BJ (cell line): ENCODE measurements at places on chromosomes 11 and 22. TPM values are rescaled to one million over a fixed set of nuclear protein-coding genes. Genes with fewer than 3 reads are reported as not detected.

GRCh38 chr11:119983240-119983732 lies 154.6 kb downstream of the TRIM29 start:
- no peak for DNase-seq

GRCh38 chr11:69267395-69267805 lies 26.6 kb upstream of the MYEOV start:
- no peak for DNase-seq

DNA sequence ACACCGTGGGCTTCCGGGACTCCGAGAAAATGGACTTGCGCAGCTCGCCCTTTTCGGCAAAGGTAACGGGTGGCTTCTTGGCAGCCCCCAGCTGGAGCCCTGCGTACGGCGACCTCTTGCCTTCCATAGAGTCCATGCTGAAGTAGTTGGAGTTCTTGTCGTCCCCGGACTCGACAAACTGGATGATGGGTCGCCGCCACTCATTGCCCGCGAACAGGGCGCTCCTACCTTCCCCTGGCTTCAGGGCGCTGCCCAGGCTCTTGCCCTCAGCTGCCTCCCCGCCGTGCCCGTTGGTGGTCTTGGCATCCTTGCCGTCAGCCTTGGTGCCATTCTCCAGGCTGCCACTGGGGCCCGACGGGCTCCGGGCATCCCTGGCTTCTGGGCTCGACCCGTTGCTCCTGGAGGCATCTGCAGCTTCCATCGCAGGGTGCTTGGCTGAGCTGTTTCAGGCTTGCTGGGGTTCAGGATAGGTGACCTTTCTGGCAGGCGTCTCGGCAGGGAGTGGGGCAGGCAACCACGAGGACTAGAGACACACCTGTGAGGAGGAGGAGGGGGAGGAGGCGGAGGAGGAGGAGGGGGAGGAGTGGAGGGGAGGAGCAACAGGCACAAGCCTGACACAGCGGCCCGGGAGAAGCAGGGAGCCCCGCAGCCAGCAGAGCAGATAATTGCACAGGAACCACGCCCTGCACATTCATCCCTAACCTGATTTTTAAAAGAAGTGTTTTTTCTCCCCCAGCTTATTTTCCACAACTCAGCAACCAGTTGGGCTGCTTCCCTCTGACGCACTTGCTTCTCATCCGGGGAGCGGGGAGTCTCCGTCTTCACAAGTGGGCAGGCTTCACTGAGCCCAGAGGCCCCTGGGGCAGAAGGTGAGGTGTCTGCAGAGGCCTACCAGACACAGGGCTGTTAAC lies at the start of gene TRIM29:
Gene TRIM29 (minus strand): TSS at position 503 of the 911 bp plus-strand sequence. CDS start 82 bp downstream, at position 421.
- no peak for DNase-seq

DNA sequence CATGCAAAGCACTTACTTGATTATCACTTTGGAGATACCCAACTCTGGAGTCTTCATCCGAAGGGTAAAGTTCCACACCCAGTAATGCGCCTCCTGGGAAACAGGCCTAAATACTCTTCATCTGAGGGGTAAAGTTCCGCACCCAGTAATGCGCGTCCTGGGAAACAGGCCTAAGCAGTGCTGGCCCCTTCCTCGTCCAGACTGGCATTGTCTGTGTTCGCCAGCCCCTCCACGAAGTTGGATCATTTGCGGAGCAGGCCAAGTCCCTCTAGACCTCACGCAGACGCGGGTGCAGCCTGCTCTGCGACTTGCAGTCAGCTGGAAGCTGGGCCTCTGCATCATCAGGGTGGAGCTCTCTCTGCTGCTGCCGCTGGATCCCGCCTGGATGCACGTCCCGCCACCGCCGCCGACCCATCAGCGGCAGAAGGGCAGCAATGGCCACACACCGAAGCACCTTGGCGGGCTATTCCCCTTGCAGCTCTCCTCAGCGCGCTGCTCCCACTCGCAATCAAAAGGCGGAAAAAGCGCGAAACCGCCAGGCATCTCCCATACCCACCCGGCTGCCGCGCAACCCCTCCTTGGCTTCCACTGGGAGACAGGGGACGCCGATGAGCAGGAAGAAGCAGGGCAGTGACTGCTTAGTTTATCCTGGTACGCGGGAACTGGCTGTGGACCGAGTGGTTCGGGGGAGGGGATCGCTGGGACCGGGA lies 34.1 kb upstream of the GLYATL1 start:
- DNase-seq, result no peak

DNA sequence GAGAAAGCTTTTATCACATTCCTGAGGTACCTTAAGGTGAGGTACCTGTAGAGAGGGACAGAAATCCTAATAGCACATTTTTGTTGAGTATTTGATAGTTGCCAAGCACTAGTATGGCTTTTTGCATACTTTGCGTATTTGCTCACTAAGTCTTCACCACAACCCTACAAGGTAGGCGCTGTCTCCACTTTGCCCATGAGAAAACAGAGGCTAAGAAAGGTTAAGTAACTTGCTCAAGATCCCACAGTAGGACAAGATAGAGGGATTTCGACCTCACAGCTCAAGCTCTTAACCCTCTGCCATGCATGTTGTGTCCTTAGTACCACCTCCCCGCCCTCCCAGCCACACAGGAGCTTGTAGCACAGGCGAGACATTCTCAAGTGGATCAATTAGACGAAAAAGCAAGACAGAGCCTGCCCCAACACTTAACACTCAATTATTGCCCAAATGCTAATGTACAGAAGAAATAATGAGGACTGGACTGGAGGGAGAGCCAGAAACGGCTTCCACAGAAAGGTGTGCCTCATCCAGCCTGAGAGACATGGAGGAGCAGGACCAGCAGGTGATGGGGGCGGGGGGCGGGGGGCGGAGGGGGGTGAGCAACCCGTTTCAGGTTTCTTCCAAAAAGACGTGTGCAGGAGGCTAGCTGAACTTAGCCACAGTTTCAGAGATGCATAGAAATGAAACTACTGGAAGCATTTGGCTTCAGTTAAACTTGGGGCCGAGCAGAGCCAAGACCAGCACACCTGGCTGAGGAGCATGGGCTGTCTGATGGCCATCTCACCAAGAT lies 26.7 kb upstream of the CD44 start:
- no peak for DNase-seq

DNA sequence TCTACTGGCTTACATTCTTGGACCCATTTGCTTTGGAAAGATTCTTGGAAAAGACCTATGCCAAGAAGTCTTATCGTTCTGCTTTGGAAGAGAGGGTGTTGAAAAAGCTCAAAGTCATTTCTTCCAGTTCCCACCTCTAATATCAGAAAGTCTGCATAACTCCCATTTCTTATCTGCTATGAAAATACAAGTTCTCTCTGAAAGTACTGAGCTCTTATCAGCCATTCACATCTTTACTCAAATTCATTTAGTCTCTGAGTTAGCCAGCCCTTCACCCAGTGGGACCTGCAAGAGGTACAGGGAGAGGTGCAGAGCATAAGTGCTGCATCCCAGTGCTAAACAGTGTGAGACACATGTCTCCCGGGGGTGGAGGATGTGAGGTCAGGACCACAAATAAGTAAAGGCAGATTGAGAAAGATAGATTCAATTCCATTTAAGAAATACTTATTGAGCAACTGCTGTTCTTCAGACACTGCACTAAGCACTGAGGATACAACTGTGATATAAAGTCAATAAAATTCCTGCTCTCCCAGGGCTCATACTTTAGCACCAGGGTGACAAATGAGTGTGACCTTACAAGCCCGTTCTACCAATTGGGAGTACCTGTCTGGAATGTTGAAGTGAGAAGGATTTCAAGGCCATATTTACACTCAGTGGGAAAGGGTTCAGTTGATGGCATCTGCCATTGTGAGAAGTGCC lies 76.7 kb downstream of the PISD start:
- DNase-seq, result no peak

GRCh38 chr11:60776167-60776566 lies 9.0 kb upstream of the MS4A10 start:
- no peak for DNase-seq

GRCh38 chr22:35204807-35205775 lies 52.2 kb upstream of the HMGXB4 start:
- no peak for DNase-seq

DNA sequence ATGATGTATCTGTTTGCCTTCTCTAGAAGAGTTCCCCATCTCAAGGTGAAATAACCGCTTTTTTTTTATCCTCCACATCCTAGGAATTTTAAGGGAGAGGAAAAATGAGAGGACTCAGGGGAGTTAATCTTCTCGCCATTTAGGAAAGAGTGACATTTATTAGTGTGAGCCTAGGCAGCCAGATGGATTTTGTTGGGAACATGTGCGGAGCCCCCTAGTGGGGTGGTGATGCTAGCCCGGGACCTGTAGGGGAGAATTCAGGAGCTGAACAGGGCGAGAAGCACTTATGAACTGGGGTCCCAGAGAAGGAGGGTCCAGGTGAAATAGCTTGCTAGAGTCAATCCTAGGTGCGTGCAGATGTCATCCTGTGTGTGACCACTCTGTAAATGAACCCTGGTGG lies 10.7 kb downstream of the IL17RA start:
- DNase-seq, result no peak

GRCh38 chr11:124359566-124359965 lies 24.7 kb downstream of the OR8B2 start:
- DNase-seq, result no peak

DNA sequence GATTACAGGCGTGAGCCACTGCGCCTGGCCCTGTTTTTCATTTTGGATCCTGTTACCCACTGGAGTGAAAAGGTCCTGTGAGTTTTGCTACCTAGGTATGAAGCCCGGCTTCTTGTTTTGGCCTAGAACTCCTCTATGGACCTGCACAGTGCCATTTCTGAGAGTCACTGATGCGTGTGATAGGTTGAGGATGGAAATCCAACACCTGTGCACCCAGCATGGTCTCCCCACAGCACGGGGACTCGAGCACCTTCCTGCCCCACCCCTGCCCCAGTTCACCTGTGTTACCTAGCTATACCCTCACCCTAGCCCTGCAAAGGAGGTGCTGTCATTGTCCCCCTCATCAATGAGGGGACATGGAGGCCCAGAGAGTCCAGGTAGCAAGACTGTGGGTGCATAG lies 5.1 kb downstream of the FBLN1 start:
- no peak for DNase-seq

DNA sequence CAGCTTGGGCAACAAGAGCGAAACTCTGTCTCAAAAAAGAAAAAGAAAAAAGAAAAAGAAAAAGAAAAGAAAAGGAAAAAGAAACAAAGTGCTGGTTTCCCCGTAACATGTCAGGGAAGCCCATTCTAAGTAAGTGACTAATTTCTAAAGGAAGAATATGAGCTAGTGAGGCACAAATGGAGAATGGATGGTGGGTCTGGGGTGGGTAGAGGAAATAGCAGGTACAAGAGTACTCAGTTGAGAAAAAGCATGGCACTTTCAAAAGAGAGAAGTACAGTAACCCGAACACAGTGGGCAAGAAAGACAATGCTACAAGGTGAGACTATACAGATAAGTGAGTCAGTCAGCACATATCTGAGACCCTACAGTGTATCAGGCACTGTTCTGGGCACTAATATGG lies 4.5 kb downstream of the MAJIN start:
- no peak for DNase-seq

DNA sequence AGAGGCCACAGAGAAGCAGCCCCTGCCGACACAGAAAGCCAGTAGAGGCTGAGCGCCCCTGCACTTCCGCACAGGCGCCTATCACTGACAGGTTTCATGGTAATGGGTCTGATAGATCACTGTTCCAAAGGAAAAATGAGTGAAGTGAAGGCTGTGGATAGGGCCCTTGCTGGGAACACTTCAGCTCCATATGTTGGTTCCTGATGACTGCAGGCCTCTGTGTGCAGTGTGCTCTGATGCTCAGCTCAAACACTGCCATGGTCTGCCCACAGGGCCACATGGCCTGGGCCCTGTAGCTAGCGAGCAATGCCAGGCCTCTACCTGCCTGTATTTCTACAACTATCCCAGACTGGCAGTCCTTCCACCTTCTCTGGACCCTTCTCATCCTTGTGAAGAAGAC lies 62.7 kb upstream of the CLTCL1 start:
- no peak for DNase-seq

DNA sequence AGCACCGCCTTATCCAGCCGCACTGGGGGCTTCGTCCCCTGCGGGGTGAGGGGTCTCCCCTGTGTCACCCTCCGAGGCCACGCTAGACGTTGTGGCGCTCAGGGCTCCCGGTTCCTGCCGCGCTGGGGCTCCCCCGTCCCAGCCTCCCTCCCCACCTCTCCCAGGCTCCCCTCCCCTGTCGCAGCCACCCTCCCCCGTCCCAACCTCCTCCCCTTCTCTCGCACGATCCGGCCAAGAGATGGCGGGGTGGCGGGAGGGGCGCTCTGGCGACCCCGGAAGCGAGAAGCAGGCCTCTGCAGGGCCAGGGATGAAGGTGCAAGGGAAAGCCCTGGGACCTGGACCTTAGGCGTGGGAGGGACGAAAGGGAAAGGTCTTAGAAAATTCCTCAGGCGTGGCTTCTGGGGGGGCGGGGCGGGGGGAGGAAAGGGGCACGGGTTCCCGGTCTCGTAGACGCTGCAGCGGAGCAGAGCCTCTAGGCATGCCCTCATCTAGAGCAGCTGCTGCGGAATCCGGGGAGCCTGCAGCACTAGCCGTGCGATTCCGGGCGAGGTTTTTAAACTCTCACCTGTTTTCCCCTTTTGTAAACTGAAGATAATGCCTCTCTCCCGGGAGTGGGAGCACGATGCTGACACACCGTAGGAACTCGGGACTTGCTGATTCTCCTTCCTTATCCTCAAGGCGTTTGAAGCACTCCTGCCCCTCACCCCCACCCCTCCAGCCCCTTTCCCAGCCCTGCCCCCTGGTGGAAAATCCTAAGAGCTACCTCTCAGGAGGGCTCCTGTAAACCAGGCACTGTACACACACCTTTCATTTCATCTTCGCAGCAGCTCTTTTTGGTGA lies 14.4 kb downstream of the KCNJ5 start:
- no peak for DNase-seq

DNA sequence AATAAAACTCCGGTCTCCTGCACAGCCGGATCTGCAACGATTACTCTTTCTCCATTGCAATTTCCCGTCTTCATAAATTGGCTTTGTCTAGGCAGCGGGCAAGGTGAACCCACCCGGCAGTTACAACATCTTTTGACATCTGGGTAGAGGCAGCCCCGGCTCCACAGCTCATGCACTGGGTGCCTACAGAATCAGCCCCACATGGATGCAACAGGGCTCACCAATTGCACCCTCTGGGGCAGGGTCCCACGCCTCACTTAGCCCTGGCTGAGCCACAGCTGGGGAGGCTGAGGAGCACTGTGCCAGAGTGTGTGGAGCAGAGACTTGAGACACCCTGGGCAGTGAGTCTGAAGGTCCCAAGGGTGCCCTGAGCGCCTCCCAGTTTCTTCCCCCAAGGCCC lies 710.2 kb downstream of the TBC1D22A start:
- no peak for DNase-seq

- DNase-seq, result no peak
These were observed 192.7 kb downstream of the NAV2 start for GRCh38 chr11:19905280-19905853.

DNA sequence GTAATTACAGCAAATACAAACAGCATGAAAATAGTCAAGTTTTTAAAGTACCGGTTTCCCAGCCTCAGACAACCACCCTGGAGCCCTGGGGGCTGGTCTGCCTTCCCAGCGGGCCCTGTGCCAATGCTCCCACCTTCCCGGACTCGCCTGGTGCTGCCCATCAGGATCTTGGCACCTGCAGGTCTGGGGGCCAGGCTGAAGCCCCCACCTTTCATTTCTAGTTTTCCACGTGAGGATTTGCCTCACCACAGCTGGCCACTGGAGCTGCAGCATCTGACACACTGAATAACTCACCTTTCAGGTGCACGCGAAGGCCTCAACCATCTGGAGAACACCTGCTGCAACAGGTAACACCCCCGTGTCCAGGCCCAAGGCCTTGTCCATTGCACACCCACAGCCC lies 108.7 kb upstream of the THY1 start:
- DNase-seq, result no peak

The GP1BB gene
- 1.3 and 4.2 TPM in 2 replicates for polyA plus RNA-seq

The SPDYC gene
- polyA plus RNA-seq, result not detected in 2 replicates

The ZP1 gene
- polyA plus RNA-seq, result 0.36 and 0.67 TPM in 2 replicates

The OR8B3 gene
- not detected in 2 replicates for polyA plus RNA-seq

The OR2D2 gene
- polyA plus RNA-seq, result 0.06 and 0.13 TPM in 2 replicates

The DSCAML1 gene
- polyA plus RNA-seq, result not detected in 2 replicates

The ARHGEF17 gene
- 50.3 and 85.7 TPM in 2 replicates for polyA plus RNA-seq
